Fibroblast of mammary gland (primary cell): ENCODE measurements at places on chromosomes 11 and 22.

- no peak for DNase-seq
Observed at GRCh38 chr11:118896472-118896913, 12.8 kb downstream of the CXCR5 start.

DNA sequence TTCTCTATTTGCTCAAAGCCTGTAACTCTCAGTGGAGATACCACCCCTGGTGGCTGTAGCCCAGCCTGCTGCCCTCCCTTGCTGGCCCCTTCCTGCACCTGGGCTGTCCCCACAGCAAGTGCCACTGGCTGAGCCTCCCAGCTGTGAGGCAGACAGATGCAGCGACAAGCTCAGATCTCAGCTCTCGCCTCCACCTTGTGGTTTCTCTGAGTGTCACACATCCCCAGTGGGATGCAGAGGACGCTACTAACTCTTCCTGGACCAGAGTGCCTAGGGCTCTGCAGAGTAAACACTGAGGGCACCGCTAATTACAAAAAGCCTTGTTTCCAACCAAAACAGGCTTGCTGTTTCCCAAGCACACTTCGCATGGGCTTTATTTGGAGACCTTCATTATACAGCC, 8.9 kb downstream of the YPEL1 start:
- no peak for DNase-seq

DNA sequence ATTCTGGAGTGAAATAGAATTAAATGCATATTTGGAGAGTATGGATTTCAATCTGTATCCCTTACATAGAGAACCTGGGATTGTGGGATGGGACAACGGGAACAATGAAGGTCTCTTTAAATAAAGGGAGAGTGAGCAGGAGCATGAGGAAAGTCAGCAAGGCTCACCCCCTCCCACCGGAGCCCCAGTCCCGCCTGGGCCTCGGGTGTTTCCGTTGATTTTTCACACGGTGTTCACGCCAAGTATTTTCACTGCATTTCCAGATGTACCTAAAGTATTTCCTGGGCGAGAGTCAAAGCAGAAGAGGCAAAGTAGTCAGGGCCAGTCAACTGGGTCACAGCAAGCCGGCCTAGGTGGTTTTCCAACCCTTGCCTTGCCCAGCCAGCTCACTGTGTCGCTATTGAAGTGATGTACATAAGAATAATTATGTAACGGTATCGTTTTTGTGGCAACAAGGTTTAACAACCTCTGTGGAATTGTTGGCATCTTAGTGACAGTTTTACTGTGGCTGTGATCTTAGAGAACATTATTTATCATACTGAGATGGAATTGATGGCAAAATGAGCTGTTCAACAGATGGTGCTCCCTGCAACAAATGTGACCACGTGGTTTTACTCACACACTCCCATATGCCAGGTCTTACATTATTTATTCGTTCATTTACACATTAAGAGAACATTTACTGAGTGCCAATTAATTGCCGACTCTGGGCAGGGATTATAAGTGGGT, 177.3 kb downstream of the ADAMTS15 start:
- no peak for DNase-seq

- peak; percentile 60 for DNase-seq
Observed at GRCh38 chr11:122375687-122376399, 259.8 kb upstream of the BLID start.

GRCh38 chr11:73578592-73579185, 19.2 kb downstream of the FAM168A start:
- DNase-seq = no peak
